ENCODE measurements at places on chromosomes 16 and 17.

- DNase-seq: no peak
These were observed 956.5 kb downstream of the CDH11 start for GRCh38 chr16:64165368-64165767.

DNA sequence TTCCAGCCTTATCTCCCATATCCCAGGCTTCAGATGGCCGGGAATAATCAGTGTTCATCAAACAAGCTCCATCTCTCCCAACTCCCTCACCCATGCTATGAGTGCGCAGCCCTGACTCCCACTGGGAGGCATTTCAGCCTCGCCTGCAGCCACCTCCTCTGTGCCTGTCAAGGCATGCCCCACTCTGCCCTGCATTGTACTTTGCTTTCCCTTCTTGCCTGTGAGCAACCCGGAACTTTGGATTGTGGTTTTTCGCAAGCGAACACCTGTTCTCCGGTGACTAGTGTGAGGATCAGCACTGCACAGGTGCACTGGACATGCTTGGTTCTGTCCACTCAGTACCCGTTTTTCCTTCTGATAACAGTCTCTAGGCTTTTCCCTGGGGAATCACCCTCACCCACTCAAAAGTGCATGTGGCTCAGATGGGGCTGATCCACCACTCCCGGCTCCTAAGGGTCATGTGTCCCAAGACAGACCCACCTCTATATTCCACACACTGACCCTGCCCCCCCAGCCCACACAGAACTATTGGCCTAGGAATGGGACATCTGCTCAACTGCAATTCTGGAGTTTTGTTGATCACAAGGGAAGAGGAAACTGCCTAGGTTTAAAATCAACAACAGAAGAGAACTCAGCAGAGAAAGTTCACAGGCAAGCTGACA is 9.1 kb downstream of the CHST6 start:
- DNase-seq: no peak

DNA sequence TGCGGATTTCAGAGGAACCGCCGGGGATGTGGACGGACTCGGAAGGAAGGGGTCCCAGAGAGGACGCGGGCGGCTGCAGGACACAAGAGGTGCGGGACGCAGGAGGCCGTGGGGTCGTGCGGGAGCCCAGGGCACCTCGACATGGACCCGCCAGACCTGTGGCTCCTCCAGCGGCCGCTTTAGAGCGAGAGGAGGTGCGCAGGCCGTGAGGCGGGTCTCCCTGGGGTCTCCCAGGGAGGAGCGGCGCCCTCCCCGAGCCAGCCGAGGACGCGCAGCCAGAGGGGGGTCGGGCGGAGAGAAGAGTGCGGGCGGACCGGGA is 6.8 kb upstream of the FLYWCH1 start:
- DNase-seq: peak; percentile 29

DNA sequence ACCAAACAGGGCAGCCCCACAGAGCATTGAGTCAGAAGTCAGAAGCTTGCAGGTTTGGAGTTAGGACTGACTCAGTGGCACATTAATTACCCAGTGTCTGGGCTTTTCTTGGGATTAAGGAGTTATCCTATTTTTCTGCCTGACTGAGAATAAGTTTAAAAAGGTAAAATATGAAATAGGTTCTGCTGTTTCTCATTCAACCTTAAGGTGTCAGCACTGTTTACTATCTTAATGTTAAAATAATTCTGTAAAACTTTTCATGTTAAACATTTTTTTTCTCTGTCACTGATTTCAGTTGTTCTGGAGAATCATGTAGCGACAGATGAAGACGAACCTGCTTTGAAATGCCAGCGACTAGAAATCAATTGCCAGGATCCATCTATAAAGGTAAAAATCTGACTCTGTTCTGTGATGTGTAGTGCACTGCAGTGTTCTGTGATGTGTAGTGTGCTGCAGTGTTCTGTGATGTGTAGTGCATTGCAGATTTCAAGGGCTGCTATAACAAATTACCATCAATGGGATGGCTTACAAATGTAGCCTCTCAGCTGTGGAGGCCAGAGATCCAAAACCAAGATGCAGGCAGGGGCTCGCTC is 128.0 kb downstream of the LAT start:
- DNase-seq: no peak

GRCh38 chr16:57009643-57010170 is 20.4 kb downstream of the NLRC5 start:
- no peak for DNase-seq

- no peak for DNase-seq
These were observed 14.7 kb downstream of the CDRT4 start for GRCh38 chr17:15452746-15453145.

- no peak for DNase-seq
These were observed 209.6 kb upstream of the NLRP1 start for GRCh38 chr17:5793899-5794298.

GRCh38 chr16:57364143-57364542 is 5.6 kb downstream of the CCL22 start:
- DNase-seq: no peak

GRCh38 chr17:14302091-14302430 is 1.2 kb downstream of the HS3ST3B1 start:
- peak; percentile 63 for DNase-seq

Data from activated CD8-positive, alpha-beta memory T cell treated with anti-CD3 and anti-CD28 coated beads, Interleukin-2, amount 50 U/mL, for 4 hours (primary cell).